Mucosa of gallbladder (tissue), 1 donor: ENCODE measurements at places on chromosomes 2 and 18.

DNA sequence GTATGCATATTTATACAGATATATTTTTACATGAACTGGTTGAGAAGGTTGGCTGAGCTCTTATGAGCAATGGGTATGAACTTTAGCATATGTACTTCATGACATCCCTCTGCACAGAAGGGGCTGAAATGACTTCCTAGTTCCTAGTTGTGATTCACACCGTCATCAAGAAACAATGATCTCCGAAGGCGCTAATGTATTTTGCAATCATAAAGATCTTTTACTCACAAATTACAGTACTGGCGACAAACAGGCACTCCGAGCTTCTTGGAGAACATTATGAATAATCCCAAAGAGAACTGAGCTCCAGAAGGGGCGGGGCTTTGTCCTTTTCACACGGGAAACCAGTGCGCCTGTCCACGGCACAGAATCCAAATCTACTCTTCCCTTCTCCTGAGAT, 18.1 kb downstream of the BCL2 start:
- no peak for DNase-seq

- DNase-seq = peak; percentile 97
Measured at GRCh38 chr18:57434536-57435494, at the start of gene ONECUT2. Gene ONECUT2, plus strand, starts transcription at chr18:57435374. Its CDS starts 343 bp downstream, at chr18:57435717.

GRCh38 chr2:204353823-204354222, 191.5 kb upstream of the PARD3B start:
- no peak for DNase-seq

DNA sequence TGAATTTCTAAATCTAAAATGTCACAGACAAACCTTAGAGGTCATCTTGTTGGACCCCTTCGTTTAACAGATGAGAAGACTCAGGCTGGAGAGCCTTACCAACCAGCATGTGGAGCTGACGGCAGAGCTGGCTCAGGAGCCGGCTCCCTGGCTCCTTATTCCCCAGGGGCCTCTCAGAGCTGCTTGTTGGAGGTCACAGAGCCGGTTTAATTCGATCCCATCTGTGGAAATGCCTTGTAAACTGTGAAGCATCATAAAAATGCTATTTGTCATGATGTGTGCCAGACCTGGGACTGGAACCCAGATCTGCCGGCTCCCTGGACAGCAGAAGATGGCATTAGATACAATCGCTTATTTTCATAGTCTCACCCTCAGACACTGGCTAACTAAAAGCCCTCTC, 8.2 kb upstream of the CIB4 start:
- no peak for DNase-seq

- no peak for DNase-seq
Measured at GRCh38 chr18:44922968-44923367, 242.3 kb downstream of the SETBP1 start.
